T-helper 1 cell (primary cell): ENCODE measurements at places on chromosomes 1 and 21.

DNA sequence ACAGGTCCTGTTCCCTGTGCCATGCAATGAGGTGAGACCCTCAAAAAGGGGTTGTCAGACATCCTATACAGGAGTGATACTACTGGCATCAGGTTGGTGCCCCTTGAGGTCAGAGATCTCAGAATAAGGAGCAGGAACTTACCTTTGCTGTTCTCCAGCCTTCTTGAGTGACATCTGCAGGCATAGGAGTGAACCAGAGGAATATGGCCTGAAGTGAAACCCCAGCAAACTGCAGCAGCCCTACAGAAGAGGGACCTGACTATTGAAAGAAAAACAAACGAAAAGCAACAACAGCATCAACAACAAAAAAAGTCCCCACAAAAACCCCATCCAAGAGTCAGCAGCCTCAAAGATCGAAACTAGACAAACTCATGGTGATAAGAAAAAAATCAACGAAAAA is 74.5 kb downstream of the CHD1L start:
- no peak for DNase-seq

DNA sequence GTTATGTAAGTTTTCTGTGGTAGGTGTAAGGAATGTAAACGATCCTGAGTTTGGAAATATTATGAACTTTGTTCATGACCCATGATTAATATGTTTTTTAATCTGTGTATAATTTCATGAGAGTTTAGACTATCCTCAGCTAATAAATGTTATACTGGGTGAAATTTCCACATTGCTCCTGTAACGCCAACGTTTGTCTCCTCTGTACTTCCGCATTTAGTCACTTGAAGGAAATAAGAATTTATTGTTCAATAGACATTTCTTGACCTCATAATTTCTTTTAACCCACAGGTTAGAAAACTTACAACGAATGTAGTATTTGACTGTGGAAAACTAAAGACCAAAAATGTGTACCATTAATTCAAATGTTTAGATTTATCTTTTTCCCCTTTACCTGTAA is 876 bp downstream of the KCNJ15 start:
- DNase-seq, result no peak

DNA sequence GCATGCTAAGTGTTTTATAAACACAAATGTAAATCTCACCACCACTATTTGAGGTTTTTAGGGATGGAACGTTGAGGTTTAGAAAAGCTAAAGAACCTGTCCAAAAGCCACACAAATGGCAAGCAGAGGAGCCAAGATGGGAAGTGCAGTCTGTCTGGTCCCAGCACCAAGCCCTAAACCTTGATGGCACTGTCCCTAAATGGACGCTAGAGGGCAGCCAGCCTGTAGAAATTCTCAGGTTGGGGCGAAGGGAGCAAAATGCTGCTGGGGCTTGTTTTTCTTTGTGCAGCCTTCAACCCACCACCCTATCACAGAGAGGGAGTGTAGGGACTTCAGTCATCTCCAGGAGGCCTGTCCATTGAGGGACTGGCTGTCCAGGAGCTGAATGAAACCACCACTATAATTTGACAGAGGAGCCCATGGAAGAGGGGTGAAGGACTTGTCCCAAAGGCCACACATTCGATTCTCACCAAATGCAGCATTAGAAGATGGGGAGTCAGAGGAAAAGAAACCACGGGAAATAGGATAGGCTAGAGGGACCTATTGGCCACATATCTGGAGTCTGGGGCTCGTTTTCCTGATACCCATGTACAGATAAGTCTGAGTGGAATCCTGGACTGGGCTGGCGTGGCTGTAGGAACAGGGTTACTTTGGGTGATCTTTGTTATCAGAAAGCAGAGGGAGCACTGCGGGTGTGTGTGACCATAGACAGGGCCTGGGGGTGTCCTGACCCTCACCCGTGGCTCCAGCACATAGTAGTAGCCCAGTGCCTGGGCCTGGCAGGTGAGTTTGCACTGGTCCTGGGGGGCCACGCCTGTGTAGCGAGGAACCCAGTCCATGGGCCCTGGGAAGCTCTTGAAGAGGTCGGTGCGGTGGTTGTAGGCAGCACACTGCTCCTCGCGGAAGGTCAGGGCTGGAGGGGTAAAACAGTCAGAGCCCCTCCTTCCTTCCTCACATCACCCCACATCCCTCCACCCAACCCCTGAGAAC is 6.1 kb downstream of the ADAMTS4 start:
- peak; percentile 42 for DNase-seq

- DNase-seq, result no peak
These were observed 66.1 kb downstream of the NCAM2 start for GRCh38 chr21:21064353-21064752.

DNA sequence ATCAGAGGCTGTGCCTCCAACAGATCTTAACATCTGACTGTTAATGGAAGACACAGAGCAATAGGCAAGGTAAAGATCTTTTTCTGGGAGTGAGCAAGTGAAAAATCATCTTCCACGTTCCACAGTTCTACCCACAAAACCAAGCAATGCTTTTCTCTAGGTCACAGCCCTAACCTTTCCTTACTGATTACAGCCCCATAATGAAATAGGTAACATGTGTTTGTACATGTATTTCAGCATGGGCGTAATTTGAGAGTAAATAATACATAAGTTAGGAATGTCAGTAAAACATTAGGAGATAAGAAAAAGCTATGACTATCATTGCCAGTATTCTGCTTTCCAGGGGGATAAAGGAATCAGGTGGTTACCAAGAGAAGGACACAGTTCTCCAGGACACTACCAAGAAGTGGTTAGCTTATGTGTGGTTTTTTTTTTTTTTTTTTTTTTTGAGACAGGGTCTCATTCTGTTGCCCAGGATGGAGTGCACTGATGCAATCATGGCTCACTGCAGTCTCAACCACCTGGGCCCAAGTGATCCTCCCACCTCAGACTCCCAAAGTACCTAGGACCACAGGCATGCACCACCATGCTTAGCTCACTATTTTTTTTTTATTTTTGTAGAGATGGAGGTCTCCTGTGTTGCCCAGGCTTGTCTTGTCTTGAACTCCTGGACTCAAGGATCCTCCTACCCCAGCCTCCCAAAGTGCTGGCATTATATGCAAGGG is 72.0 kb downstream of the DAP3 start:
- no peak for DNase-seq

DNA sequence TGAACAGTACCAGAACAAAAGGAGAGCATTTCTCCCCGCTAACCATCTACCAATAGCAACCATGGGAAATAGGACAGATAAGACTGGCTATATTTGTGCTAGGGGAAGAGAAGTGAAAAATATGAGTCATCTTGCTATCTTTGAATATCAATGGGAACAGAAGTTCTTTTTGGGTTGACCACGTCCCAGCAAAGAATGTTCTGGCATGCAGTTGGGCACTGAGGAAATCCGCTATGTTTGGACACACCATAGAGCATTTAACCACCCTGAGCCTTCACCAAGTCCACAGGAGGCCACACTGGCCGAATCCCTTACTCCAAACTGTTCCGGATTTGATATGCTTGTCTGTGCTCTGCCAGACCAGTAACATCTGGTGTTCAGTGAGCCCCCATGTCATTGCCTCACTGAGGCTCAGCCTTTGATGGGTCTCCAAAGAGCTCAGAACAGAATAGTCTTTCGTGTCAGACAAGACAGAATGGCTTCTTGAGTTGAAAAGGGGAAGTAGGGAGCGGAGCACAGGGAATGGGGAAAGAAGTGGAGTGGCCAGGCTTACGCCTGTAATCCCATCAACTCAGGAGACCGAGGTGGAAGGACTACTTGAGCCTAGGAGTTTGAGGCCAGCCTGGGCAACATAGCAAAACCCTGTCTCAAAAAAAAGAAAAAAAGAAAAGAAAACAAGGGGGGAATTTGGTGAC is 81.4 kb downstream of the SMYD2 start:
- DNase-seq, result no peak

DNA sequence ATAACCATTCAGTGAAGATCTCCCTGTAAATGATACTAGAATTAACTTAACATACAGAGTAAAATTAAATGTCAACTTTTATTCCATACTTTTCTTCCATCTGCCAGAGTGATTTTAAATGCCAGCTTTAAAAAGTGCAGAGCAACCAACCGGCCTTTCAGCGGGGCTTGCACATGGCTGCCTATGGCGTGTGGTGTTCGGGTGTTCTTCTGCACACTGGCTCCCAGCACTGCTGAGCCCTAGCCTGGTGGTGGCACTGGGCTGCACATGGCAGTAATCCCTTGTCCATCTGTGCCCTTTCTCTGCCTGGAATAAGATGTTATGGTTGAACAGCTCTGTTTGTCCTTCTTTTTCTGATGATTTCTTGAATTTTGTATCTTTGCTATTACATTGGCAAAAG is 156.3 kb downstream of the SNX7 start:
- no peak for DNase-seq

GRCh38 chr21:43926196-43926595 is 61.2 kb downstream of the AGPAT3 start:
- DNase-seq, result no peak

- no peak for DNase-seq
These were observed 14.3 kb downstream of the NADK start for GRCh38 chr1:1763657-1764621.

- DNase-seq, result no peak
These were observed 13.1 kb downstream of the S100A10 start for GRCh38 chr1:151980287-151981177.

GRCh38 chr1:117150316-117150715 is 28.8 kb upstream of the TRIM45 start:
- no peak for DNase-seq

GRCh38 chr1:153483776-153484175 is 23.3 kb upstream of the S100A7 start:
- DNase-seq, result no peak

DNA sequence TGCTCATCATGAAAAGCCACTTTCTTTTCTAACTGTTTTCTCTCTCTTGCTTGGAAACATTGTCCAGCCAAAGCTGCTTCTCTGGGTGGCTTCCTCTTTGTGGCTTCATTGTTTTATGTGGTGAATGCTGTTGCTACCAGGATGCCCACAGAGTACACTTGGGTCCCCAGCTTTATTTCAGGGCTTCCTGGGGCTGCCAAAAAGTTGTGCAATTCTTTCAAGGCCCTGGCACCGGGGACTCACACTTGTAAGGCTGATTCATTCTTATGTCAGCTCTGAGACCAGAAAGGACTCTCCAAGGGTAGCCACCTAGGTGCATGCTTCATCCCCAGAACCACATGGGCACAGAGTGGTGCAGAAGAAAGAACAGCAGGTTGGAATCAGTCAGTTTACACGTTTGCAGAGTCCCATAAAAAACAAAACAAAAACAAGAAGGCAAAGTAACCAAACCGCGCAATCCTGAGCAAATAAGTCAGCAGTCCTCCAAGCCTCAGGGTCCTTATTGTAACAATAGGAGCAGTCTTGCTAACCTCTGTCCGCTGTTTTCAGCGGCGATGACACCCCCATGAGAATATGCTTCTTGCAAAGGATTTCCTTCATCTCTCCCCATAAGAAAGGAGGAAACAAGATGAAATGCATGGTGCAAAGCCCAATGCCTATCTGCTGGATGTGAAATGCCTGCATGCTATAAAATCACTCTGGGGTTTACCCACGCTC is 89.9 kb upstream of the SSX2IP start:
- peak; percentile 41 for DNase-seq

GRCh38 chr1:25936947-25937346 is 30.7 kb upstream of the STMN1 start:
- DNase-seq, result no peak

- no peak for DNase-seq
These were observed 93.1 kb downstream of the MACF1 start for GRCh38 chr1:39297551-39297950.

DNA sequence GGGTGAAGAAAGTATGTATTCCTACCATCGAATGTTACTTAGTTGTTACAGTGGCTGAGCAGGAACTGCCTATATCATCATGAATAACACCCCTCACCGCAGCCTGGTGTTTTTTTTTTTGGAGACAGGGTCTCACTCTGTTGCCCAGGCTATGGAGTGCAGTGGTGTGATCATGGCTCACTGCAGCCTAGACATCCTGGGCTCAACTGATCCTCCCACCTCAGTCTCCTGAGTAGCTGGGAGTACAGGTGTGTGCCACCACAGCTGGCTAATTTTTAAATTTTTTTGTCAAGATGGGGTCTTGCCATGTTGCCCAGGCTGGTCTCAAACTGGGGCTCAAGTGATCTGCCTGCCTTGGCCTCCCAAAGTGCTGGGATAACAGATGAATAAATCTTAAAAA is 7.3 kb downstream of the PATJ start:
- DNase-seq, result no peak

GRCh38 chr1:38569932-38570656 is 289.5 kb downstream of the RRAGC start:
- DNase-seq, result no peak

- DNase-seq, result no peak
These were observed 56.9 kb downstream of the STUM start for GRCh38 chr1:226605318-226605950.

DNA sequence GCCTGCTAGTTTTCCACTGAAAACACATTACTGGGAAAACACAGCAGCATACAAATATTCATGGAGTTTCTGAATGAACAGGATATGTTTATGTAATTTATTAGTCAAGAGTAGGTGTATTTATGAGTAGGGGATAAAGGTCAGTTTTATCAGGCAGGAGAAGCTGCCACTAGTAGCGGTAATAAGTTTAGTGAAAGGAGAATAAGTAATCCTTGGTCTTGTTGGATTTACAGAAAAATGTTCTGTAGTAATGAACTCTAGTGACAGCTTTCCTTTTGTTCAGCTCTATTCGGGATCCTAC is 1.2 kb downstream of the MAST2 start:
- no peak for DNase-seq

GRCh38 chr1:245835386-245835785 is 671.7 kb downstream of the SMYD3 start:
- DNase-seq, result no peak

DNA sequence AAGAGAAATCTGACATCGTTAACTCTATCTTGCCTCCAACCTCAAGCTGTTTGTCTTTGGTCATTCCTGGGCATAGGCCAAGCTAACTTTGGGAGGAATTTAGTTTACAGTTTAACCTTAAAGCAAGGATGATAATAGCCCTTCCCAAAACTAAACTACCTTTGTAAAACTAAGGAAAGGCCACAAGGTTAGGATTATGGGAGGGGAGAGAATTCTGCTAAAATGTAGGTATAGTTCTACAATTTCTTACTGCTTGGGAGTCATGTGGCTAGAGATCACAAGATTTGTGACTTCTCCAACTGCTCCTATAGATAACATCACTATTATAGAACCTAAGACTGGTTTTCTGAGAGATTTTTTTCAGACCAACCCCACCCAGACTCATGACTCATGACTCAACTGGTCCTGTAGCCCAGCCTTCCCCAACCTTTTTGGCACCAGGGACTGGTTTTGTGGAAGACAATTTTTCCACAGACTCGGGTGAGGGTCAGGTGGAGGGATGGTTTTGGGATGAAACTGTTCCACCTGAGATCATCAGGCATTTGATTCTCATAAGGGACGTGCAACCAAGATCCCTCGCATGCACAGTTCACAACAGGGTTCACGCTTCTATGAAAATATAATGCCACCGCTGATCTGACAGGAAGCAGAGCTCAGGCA is 70.7 kb upstream of the MUTYH start:
- no peak for DNase-seq
